Adrenal gland (tissue), 19 donors: ENCODE measurements at places on chromosomes 1 and 21. TPM values are rescaled to one million over a fixed set of nuclear protein-coding genes. Genes with fewer than 3 reads are reported as not detected.

DNA sequence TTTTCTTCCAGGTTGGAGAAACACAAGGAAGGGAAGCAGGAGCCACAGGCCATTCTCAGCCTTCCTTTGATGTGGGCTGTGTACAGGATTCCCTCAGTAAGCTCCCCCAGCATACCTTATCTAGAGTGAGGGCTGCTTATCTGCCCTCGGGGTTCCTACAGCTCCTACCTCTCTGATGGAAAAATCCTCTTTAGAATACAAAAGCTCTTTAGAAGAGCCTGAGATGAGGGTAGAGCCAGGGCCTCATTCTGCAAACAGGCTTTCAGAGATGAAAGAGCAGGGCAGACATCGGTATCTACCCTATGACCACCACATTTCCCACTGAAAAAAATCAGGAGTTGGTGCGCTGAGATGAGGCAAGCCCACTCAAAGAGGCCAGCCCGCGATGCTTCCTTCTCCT is 85.1 kb downstream of the PLPP3 start:
- no peak for DNase-seq
- peaks cover 15% of the 10 kb centered on the region for H3K4me1 ChIP-seq
- no peak overlapping the region for H3K27ac ChIP-seq
- no peaks in the 10 kb centered on the region for H3K27me3 ChIP-seq
- H3K36me3 ChIP-seq: peaks cover 11% of the 10 kb centered on the region
- H3K4me3 ChIP-seq: no peak overlapping the region

GRCh38 chr1:57112148-57112547 is 146.3 kb upstream of the C8B start:
- no peak overlapping the region for H3K4me3 ChIP-seq
- H3K27ac ChIP-seq: no peak overlapping the region

- H3K4me1 ChIP-seq: no peaks in the 10 kb centered on the region
- no peak for DNase-seq
- no peak overlapping the region for H3K4me3 ChIP-seq
- no peak overlapping the region for H3K27ac ChIP-seq
- no peaks in the 10 kb centered on the region for H3K36me3 ChIP-seq
Observed at GRCh38 chr1:7621334-7622219, 149.5 kb upstream of the VAMP3 start.

DNA sequence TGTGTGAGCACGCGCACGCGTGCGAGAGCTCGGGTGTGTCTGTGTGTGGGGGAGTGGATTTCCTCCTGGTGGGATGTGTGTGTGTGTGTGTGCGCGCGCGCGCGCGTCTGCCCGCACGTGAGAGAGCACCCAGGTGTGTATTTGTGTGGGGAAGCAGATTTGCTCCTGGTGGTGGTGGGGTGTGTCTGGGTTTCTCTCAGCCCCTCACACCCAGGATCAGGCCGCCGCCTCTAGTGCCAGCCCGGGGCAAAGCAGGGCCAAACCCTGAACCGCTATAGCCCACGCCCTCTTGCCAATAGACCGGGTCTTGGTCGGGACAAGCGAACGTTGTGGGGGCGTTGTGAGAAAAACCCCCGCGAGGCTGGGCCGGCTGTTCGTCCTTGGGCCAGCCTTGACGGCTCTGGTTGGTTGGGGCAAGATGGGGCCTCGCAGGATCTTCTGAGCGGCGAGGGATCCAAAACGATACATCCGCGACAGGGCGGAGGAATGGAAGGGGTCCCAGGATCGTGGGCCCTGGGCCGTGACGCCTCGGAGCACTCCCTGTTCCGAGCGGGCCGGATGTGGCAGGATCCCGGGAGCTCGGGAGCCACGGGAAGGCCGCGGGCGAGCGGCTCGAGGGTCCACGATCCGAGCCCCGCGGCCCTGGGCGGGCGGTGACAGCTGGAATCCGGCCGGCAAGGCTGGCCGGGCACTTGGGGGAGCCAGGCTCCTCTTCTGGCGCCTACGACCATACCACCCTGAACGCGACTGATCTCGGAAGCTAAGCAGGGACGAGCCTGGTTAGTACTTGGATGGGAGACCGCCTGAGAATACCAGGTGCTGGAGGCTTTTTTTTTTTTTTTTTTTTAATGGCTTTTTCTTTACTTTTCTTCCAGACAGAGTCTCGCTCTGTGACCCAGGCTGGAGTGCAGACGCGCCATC is 68.2 kb downstream of the RNF187 start:
- H3K36me3 ChIP-seq: no peaks in the 10 kb centered on the region
- no peak overlapping the region for H3K27ac ChIP-seq
- no peaks in the 10 kb centered on the region for H3K27me3 ChIP-seq
- no peaks in the 10 kb centered on the region for H3K4me1 ChIP-seq

CYYR1 gene
- polyA plus RNA-seq: 106 TPM

ASTN1 gene
- polyA plus RNA-seq: 8.5 TPM

OR2L3 gene
- polyA plus RNA-seq: not detected
